Panc1 (cell line): ENCODE measurements at places on chromosomes 6 and 20. TPM values are rescaled to one million over a fixed set of nuclear protein-coding genes. Genes with fewer than 3 reads are reported as not detected.

- DNase-seq = no peak
Observed at GRCh38 chr6:112802144-112802543, 455.0 kb downstream of the RFPL4B start.

REM1 gene
- total RNA-seq = not detected

TRIM10 gene
- not detected for total RNA-seq

ATP6V1G2 gene
- 0.98 TPM for total RNA-seq

SUMO4 gene
- 1.1 TPM for total RNA-seq

SNX5 gene
- total RNA-seq = 90.8 TPM

DNA sequence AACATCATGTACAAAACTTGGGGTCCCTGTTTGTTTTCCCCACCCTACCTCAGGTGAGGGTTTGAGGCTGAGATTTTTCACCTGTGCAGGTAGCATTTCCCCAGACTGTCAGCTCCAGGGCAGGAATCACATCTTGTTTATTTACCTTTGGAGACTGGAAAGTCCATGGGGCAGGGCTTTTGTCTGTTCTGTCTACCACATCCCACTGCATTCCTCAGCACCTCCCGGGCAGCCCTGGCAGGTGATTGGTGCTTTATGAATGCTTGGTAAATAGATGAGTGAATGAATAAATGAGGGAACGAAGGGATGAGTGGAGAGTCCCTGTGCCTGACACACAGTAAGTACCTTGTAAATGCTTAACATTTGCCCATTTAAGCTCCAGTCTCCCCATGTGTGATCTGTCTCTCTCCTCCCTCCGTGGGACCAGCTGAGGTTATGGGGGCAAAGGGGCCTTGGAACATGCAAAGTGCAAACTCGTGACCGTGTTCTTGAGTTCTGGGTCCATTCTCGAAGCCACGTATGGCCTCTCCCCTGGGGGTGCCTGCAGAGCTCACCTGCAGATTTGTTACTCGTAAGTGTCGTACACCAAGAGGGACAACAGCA, 69.7 kb upstream of the PMEPA1 start:
- no peak for DNase-seq

- DNase-seq = no peak
Observed at GRCh38 chr6:143299253-143300166, 151.0 kb downstream of the ADAT2 start.

POPDC3 gene
- 29.2 TPM for total RNA-seq

BANF2 gene
- total RNA-seq = not detected
